ENCODE measurements at places on chromosomes 7 and 10. TPM values are rescaled to one million over a fixed set of nuclear protein-coding genes. Genes with fewer than 3 reads are reported as not detected.

GRCh38 chr7:28389504-28390395 lies 22.6 kb upstream of the CREB5 start:
- no peaks in the 10 kb centered on the region for H3K27me3 ChIP-seq
- H3K36me3 ChIP-seq, result no peaks in the 10 kb centered on the region
- H3K4me3 ChIP-seq, result peak overlapping the region; percentile 52
- H3K27ac ChIP-seq, result no peak overlapping the region

DNA sequence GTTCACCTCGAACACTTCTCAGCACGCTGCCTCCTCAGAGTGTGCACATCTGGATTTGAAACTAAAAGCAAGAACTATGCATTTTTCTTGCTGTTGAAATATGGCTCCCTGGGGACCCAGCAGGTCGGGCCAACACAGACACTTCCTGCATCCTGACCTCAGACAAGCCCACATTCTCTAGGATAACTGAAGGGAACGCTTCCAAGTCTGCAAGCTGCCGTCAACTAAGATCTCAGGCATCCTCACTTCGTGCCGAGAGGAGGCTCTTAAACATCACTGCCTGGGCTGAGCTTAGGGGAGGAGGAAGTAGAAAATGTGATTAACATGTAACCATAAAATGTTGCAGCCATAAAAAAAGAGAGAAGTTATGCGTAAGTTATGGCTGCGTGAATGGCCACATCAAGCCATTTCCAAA lies 65.5 kb downstream of the PYROXD2 start:
- no peak overlapping the region for H3K4me3 ChIP-seq
- no peak overlapping the region for H3K27ac ChIP-seq
- no peak for DNase-seq
- H3K36me3 ChIP-seq, result peaks cover 14% of the 10 kb centered on the region

The LRRC18 gene
- not detected for total RNA-seq

DNA sequence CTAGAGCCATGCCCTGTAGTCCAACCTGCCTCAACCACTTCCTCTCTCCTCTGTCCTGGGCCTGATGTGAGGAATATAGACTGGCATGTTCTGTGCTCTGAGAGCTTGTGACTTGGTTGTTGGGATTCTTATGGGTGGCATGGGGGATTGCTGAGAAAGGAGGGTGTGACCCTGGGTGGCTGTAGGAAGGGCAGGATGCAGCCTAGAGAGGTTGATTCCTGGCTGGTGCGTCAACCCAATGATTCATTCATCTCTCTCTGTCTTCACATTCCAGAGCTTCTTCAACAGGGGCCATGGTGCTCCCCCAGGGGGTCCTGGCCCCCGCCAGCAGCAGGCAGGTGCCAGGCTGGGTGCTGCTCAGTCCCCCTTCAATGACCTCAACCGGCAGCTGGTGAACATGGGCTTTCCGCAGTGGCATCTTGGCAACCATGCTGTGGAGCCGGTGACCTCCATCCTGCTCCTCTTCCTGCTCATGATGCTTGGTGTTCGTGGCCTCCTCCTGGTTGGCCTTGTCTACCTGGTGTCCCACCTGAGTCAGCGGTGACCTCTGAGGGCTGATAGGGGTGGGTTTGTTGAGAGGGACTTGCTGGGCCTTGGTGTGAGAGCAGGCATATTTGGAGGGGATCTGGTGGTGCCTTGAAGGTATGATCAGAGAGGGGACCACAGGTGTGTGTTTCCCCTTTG lies 2.6 kb downstream of the FAM241B start:
- no peak overlapping the region for H3K27ac ChIP-seq
- DNase-seq, result no peak
- H3K4me1 ChIP-seq, result peaks cover 18% of the 10 kb centered on the region
- peaks cover 15% of the 10 kb centered on the region for H3K27me3 ChIP-seq
- no peak overlapping the region for H3K4me3 ChIP-seq

GRCh38 chr7:82562716-82563404 lies 119.3 kb upstream of the CACNA2D1 start:
- no peaks in the 10 kb centered on the region for H3K36me3 ChIP-seq
- no peak overlapping the region for H3K27ac ChIP-seq
- no peak overlapping the region for H3K4me3 ChIP-seq
- no peak for DNase-seq
- peaks cover 6% of the 10 kb centered on the region for H3K4me1 ChIP-seq

- no peaks in the 10 kb centered on the region for H3K36me3 ChIP-seq
- no peak overlapping the region for H3K27ac ChIP-seq
- no peaks in the 10 kb centered on the region for H3K4me1 ChIP-seq
Observed at GRCh38 chr7:13104128-13104527, 416.7 kb downstream of the ARL4A start.

The GATA3 gene
- 0.72 TPM for total RNA-seq

GRCh38 chr10:94101894-94102293 lies 108.2 kb downstream of the PLCE1 start:
- H3K4me1 ChIP-seq, result peaks cover under 1% of the 10 kb centered on the region
- no peaks in the 10 kb centered on the region for H3K36me3 ChIP-seq
- H3K4me3 ChIP-seq, result no peak overlapping the region

GRCh38 chr10:93815304-93816096 lies 57.8 kb downstream of the LGI1 start:
- H3K4me1 ChIP-seq, result peaks cover 15% of the 10 kb centered on the region
- no peaks in the 10 kb centered on the region for H3K36me3 ChIP-seq
- peaks cover 40% of the 10 kb centered on the region for H3K27me3 ChIP-seq
- no peak overlapping the region for H3K27ac ChIP-seq
- no peak overlapping the region for H3K4me3 ChIP-seq
- DNase-seq, result peak; percentile 14

GRCh38 chr10:64071218-64071617 lies 550.0 kb downstream of the REEP3 start:
- H3K4me3 ChIP-seq, result no peak overlapping the region
- peaks cover 11% of the 10 kb centered on the region for H3K4me1 ChIP-seq
- no peaks in the 10 kb centered on the region for H3K27me3 ChIP-seq
- no peak overlapping the region for H3K27ac ChIP-seq
- H3K36me3 ChIP-seq, result no peaks in the 10 kb centered on the region

The H2BK1 gene
- not detected for total RNA-seq
